Stimulated activated CD8-positive, alpha-beta memory T cell treated with anti-CD3 and anti-CD28 coated beads, Interleukin-2, amount 100 ng/mL, for 1 hour (primary cell): ENCODE measurements at places on chromosomes 1 and 21.
A peak's percentile ranks its signal among the peaks of the same experiment; 100 is the strongest.

DNA sequence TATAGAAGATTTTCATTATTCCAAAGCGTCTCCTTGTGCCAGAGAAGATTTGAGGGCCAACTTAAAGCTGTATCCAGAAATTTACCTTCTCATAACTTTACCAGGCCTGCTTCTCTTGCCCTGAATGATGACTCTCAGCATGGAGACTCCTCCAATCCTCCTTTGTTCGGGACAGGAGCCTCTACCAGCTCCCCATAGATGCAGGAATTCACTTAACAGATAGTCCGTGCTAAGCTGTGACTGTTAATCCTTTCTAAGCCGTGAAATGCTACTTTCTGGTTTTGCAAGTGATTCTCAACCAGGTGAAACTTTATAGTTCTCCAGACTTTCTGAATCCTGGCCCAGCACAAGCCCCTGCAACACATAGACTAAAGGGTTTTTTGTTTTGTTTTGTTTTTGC is 31.8 kb upstream of the KCND3 start:
- no peak for DNase-seq

- DNase-seq, result no peak
These were observed 35.7 kb upstream of the ARHGAP29 start for GRCh38 chr1:94273111-94273510.

- no peak for DNase-seq
These were observed 26.1 kb downstream of the KCNJ15 start for GRCh38 chr21:38282921-38283320.

GRCh38 chr1:61047061-61047460 is 35.3 kb upstream of the NFIA start:
- DNase-seq, result no peak

DNA sequence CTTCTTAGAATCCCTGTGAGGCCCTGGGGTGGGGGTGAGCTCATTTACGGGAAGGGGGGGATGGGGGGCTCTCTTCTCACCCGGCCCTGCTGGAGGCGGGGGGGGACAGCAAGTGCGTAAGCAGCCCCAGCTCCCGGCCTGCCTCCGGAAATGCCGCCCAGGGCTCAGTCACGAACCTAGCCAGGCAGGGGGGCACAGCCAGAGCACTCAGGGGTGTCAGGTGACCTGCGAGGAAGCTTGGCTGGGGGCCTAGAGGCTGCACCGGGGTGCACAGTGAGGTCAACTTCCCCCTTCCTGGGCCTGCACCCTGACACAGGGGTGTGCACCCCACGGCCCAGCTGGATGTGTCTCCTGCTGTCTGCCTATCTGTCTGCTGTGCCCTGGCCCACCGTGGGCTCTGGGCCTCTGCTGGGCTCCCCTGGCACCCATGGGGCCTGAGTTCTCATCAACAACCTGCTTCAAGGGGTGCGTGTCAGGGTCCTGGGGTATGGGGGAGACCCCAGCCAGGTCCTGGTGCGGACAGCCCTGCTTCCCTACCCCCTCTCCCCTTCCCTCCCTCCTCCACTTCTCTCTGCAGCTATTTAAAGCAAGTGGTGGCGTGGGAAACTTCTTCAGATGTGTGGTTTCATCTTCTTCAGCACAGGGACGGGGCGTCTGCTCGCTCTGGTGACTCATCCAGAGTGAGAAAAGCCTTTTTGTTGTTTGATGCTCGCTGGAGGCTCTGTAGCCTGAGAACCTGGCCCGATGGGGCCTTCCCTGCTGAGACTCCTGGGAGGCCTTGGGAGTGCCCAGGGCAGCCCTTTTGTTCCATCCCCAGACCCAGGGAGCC is 92.5 kb upstream of the RUNX3 start:
- DNase-seq, result peak; percentile 88

GRCh38 chr1:33660244-33660643 is 187.8 kb downstream of the ZSCAN20 start:
- DNase-seq, result no peak

DNA sequence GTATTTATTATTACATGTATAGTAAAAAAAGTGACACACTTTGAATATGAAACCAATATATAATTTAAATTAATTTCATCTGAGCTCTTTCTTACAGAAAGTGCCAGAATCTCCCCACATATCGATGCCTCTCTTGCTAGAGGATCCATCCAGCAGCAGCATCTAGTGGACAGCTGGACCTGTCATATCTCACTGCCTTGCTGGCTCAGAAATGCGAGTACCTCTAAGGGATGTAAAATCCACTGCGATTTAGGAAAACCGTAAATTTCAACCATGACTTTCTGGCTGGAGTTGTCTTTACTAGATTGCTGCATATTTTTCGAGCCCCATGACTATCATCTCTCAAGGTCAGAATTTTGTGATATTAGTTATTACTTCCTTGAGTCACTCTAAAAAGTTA is 333.8 kb downstream of the NEGR1 start:
- no peak for DNase-seq

DNA sequence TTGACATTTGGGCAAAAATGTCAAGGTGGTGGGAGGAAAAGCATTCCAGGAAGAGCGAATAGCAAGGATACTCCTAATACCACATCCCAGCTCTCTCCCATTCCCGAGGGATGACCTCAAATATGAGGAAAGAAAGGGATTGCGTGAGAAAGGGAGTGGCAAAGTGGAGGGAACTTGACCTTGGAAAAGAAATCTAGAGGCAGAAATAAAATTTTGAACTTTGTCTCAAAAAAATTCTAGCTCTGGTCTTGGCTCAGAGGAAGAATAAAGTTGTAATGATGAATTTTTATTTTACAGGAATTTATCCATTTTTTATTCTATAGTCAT is 127.8 kb downstream of the TBX19 start:
- DNase-seq, result no peak

DNA sequence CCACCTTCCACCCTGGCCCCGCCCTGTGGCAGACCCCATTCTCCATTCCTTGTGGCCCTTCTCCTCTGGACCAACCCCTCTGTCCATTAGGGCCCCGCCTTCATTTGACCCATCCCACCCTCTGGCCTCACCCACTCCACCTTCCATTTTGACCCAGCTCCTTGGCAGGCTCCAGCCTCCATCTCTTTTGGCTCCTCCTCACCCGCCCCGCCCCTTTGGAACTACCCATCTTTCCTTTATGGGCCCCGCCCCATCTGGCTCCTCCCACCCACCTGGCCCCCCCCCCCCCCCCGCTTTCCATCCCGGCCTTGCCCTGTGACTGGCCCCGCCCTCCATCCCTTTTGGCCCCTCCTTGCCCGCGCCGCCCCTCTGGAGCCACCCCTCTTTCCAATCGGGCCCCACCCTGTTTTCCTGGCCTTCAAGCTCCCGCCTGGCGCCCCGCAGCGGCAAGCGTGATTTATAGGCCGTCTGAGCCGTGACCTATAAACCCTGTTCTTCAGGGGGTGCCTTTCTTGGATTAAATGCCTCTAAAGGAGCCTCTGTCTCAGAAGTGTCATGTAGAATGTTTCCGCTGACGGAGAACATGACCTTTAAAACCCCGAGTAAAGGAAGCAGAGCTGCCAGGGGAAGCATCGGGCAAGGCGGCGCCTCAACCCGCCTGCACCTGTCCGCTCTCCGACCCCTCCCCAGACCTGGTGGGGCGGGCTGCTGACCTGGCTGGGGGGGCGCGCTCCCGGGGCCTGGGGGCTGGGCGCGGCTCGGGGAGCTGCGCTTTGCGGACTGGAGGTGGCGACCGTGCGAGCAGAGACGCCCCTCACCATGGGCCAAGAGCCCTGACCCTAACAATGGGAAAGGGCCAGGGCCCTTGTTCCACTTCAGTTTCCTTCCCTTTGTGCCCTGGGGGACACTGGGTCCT is 178.0 kb downstream of the CAMTA1 start:
- no peak for DNase-seq

DNA sequence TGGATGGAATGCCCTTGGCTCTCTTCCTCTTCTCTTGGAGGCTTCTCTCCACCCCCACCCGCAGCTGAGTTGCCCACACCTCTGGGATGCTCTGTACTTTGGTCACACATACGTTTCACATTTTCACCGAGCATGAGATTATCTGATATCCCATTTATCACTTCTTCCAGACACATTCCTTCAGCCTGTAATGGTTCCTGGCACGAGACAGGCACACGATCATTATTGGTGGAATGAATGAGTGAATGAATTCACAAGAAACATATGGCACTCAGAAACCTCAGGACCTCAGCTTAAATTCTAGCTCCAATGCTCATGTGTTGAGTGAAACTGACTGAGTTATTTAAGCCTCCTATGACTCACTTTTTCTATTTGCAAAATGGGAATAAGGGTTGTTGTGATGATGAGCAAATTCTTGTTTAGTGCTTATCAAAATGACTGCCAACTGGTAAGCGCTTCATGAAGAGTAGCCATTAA is 242.7 kb upstream of the JUN start:
- DNase-seq, result no peak

DNA sequence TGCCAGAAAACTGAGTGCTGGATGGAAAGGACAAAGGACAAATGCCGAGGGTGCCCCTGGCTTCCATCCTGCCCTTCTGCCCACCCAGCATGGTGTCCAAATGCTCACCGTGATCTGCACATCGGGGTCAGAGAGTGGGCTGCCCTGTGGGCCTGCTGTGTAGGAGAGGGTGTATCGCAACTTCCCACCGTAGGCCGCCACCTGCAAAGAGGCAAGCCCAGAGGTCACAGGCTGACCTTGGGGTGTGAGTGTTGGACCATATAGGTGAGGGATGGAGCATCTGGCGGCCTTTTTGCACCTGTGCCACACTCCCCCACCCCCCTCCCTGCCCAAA is 53.5 kb downstream of the LDLRAD2 start:
- DNase-seq, result no peak

GRCh38 chr1:21779613-21780521 is 3.1 kb downstream of the USP48 start:
- DNase-seq, result no peak

DNA sequence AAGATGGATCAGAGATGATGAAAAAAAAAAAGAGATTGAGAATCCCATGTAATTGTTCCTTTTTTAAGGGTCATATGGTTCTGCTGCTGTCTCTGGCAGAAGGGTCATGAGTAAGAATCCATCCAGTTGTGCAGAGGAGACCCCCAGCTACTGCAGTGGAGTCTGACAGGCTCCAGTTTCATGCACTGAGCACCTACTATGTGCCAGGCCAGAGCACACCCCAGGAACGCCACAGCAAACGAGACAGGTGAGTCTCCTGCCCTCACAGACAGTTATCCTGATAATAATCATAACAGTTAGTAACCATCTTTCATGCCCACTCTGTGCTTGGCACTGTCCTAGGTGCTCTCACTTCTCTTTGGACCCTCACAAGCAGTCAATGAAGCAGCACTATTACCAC is 420.0 kb downstream of the MATN1 start:
- DNase-seq, result no peak

- no peak for DNase-seq
These were observed 161.7 kb downstream of the FCRL5 start for GRCh38 chr1:157390651-157391050.

DNA sequence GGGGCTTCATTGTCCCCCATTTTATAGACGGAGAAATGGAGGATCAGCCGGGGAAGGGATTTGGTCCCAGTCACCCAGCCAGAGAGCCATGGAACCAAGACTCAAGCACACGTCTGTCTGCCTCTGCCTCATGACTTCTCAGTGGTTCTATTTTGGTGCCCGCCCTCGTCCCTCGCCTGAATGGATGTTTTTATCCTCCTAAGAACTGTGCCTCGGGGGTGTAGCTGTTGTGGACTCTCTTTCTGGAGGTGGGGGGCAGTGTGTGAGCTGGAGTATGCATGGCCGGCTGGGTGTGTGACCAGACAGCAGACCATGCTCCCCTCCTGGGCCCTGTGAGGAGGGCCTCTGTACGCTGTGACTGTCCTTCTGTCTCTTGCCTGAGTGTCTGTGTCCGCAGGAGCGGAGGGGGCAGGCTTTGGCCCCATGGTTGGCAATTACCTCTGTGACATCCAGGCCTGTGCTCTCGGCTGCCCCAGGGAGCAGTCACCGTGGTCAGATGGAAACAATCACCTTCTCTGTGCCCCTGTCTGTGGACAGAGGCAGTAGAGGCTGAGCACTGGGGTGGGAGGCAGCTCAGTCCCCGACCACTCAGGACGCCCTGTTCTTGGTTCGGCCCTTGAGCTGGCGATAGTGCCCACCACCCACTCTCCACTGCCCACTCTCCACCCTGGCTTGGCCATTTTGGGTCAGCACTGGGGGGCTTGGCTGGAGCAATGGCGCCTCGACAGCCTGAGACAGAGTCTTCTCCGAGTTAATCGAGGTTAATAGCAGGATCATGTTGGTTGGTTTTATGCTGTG is 20.4 kb downstream of the WNT4 start:
- no peak for DNase-seq

DNA sequence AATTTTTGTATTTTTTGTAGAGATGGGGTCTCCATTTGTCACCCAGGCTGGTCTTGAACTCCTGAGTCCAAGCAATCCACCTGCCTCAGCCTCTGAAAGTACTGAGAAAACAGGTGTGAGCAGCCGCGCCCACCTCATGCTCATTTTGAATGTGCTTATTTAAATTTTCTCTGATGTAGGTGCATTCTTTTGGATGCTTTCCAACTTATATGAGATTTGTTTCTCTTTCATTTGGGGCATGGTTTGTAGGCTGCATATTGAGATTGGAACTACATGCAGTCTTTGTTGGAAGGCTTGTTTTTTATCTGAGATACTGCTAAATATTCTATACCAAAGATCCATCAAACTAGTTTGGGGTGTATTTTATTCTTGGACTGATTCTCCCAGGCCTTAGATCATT is 81.0 kb upstream of the IVNS1ABP start:
- no peak for DNase-seq

DNA sequence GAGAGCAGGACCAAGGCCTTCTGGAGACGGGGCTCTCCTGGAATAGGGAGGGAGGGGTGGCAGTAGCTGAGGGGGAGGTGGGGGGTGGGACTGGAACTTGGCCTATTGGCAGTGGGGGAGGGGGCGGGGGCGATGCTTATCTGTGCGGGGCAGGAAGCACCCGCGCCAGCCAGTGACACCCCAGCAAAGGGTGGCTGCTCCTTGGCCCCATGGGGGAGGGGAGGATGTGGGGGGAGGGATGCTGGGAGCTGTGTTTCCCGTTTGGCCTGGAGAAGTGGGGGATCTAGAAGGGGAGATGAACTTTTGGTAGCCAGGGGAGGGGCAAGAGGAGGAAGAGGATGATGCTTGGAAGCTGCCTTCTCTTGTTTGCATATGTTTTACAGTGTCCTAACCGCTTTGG is 11.0 kb downstream of the ZBTB7B start:
- DNase-seq, result no peak

DNA sequence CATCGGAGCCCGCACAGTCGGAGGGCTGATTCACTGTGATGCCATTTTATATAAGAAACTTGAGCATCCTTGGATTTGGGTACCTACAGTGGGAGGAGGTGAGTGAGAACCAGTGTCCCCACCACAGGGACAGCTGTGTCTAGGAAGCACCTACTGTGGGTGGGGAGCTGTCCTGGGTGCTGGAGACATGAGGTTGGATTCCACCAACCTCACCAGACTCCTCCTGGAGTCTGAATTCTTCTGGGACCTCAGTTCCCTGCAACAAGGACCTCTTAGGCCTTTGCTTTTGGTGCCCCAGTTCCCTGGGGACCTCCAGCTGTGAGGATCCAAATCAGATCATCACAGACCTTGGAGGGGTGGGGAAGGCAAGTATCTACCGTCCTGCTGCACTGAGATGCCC is 188.8 kb downstream of the PRDM16 start:
- DNase-seq, result no peak

GRCh38 chr1:27097484-27097917 is 57.4 kb downstream of the SLC9A1 start:
- peak; percentile 46 for DNase-seq

GRCh38 chr21:28317177-28317950 is 675.3 kb downstream of the LTN1 start:
- no peak for DNase-seq
